ENCODE measurements at places on chromosomes 13 and 19.

DNA sequence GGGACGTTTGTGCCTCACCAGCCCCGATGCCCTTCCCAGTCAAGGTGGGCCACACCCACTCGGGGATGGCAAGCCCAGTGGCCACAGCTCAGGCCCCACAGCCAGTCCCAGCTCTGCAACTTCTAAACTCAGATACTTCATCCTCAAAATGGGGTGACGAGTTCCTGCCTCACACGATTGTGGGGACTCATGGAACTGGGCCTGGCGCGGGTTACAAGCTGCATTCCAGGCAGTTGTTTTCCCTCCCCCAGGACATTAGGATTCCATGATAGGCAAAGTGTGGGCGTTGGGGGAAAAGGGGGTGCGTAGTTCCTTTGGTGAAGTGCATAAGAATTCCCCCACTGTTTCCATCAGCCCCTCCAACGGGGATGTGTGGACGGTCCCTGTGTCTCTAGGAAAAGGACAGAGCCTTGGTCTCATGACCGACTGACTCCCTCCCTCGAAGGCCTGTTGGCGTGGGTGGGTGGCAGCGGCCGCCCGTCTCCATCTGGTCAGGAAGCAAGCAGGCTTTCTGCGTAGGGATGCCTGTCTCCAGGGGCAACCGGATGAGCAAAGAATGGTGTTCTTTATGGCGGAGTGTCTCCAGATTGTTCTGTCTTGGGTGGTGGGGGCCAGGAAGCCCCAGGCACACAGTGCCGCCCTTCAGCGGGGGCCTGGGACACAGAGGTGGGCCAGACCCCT lies 21.1 kb upstream of the NPAS1 start:
- DNase-seq, result no peak

DNA sequence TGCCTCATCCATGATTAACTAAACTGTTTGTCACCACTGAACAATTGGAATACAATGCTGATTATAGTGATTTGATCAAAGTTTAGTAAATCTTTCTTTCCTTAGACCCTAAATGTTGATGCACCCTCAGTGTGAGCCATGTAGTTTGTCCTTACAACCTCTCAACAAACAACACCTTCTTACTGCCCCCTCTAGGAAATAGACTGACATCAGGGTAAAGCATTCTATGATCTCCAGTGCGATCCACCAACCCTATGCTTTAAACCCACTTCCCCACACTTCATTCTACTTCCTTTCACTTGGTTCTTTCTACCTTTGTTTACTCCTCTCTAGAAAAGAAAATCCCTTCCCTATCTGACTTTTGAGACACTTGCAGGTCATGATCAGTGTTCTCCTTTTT lies 1842.5 kb upstream of the PRR20A start:
- DNase-seq, result no peak

GRCh38 chr19:17942181-17942580 lies 9.4 kb downstream of the CCDC124 start:
- no peak for DNase-seq

DNA sequence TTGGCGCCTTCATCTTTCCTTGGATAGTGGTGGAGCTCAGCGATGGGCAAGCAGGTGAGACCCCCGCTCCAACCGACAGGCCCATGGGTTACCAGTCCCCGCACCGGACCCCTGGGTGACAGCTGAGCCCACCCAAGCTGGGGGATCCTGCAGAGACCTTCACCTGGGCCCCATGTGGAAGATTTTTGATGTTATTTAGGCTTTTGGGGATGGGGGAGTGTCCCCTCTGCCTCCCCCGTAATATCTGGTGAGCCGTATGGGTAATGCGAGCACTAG lies 4.9 kb upstream of the LILRA5 start:
- no peak for DNase-seq

- no peak for DNase-seq
These were observed 43.6 kb downstream of the RUBCNL start for GRCh38 chr13:46343279-46343994.

DNA sequence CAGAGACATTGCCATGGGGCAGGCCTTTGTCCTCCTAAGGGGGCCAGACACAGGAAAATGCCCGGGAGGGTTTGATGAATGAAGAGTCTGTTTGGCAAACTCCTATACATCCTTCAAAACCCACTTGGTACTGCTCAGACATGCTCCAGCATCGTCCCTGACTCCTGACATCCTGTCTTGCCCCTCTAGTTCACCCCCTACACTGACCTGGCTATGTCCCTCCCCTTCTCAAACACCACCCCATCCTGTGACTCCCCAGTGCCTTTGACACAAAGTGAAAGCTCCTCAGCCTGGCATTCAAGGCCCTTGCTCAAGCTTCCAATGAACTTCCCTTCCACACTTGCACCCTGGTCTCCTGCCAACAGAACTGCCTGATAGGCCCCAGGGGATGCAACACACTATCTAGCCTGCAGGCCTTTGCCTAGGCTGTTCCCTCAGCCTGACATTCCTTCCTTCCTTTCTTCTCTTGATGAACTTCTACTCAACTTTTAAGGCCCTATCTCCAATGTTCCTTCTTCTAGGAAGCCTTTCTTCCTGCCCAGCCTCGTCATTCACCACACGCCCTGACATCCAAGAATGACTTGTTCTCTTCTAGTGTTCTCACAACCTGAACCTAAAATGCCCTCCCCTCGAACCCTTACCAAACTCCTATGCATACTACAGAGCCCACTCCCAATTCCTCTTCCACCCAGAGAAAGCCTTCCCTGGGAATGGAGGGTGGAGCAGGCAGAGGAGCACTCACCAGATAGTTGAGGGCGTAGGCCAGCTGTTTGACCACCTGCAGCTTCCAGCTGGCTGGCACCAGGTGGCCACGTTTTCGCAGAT lies 12.4 kb downstream of the JAK3 start:
- no peak for DNase-seq

- DNase-seq, result no peak
These were observed 19.2 kb downstream of the AXL start for GRCh38 chr19:41238244-41238643.

DNA sequence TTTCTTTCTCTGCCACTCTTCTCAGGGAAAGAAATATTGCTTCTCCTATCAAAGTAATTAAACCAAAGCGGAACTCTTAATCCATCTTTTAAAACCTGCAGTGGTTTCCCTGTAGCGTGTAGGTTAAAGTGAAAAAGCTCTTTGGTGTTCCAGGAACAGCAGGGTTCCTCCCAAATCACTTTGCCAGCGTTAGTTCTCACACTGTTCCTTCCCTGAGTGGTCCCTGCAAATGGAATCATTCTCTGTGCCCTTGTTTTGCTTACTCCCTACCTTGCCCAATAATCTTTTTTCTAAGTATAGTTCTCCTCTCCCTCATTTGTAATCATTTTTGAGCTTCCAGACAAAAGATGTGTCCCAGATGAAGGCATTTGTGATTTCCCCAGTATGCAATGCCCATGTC lies 207.5 kb downstream of the HS6ST3 start:
- no peak for DNase-seq

- no peak for DNase-seq
These were observed 675.3 kb downstream of the DIAPH3 start for GRCh38 chr13:59488436-59488835.

DNA sequence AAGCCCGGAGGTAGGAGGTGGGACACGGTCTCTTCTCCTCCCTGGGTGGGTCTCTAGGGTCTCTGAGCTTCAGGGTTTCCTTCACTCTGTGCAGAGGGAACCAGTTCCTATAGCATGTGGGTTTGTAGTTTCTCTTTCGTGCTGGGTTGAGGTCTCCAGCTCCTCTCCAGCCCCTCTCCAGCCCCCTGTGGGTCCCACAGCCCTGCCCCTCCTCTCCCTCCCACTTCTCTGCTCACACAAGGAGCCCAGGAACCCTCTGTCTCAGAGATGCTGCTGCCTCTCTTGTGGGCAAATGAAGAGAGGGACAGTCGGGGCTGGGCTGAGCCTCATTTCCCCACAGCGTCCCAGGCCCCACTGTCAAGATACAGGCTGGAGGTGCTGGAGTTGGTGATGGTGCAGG lies 1.4 kb downstream of the SIGLEC7 start:
- DNase-seq, result no peak

DNA sequence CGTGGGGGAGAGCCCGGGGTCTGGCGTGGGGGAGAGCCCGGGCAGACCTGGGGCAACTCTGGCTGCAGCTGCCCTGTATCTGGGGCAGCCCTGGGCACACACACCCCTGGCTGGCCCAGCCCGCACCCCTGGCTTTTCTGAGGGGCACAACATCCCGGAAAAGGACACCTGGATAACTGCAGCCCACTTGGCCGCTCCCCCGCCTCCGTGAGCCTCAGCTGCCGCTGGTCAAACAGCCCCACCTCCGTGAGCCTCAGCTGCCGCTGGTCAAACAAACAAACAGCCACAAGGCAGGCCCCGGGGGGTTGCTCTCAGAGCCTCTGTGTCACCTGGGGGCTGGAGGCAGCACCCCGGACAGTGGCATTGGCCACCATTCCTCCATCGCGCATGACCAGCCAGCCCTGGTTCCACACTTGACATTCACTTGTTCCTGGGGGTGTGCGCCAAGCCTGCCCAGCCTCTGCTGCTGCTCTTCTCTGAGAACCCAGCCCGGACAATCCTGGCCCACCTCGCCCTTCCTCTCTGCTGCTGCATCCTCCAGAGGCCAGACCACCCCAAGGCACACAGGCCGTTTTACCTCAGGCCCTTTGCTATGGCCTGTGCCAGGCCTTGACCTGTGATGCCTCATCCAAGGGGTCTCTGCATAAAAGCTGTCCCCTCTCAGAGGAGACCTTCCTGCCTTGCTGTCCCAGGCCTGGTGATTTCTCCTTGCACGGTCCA lies 19.9 kb downstream of the CEBPG start:
- DNase-seq, result no peak

GRCh38 chr13:91076830-91077229 lies 270.7 kb upstream of the MIR17HG start:
- DNase-seq, result no peak

All from cortex of kidney (tissue), 1 donor.